ENCODE measurements at places on chromosomes 5 and 9.

DNA sequence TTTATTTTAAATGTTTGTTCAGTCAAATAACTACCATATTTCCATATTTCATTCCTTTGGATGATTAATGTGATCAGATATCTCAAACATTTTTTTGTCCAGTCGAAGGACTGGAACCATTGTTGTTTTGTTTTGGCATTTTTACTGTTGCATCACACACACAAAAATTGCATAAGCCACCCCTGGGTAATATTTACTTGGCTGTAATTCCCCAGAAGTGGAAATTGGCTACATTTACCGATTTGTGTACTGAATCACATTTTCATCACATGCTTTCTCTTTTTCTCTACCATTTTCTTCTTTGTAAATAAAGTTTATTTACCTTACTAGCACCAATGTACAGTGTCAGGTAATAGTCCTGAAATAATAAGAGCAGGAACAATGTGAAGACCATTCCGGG, 1729.7 kb upstream of the WWC1 start:
- no peaks in the 10 kb centered on the region for H3K27me3 ChIP-seq
- H3K4me1 ChIP-seq = no peaks in the 10 kb centered on the region
- DNase-seq = no peak
- H3K36me3 ChIP-seq = peaks cover 4% of the 10 kb centered on the region
- no peak overlapping the region for H3K4me3 ChIP-seq
- no peak overlapping the region for H3K27ac ChIP-seq

DNA sequence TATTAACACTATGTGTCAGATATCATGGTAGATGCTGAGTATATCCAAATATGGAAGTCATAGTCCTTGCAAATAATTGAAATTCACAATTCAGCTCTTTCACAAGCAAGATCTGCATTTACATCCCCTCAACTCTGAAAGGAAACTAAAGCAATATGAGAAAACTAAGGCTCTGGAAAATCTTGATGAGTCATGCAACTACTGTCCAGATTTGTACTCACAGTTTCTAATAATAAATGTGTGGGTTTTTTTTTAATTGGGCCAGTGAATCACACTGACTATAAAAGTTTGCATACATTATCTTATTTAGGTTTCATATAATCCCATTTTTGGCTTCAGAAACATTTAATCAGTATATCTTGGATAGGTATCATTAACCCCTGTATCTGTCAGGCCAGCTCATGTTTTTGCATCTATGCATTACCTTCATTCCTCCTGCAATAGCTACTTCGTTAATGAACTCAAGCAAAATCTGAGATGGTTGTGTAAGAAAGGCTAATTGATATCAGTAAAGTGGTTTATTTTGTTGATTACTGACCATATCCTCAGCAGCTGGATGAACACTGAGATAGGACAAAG, 58.7 kb upstream of the PRR16 start:
- H3K36me3 ChIP-seq = no peaks in the 10 kb centered on the region
- no peak overlapping the region for H3K4me3 ChIP-seq
- H3K27ac ChIP-seq = no peak overlapping the region
- no peak for DNase-seq
- no peaks in the 10 kb centered on the region for H3K4me1 ChIP-seq

- no peak overlapping the region for H3K4me3 ChIP-seq
- no peak for DNase-seq
- no peaks in the 10 kb centered on the region for H3K36me3 ChIP-seq
- H3K27me3 ChIP-seq = no peaks in the 10 kb centered on the region
- no peaks in the 10 kb centered on the region for H3K4me1 ChIP-seq
Observed at GRCh38 chr9:124137944-124138335, 119.8 kb upstream of the NEK6 start.

DNA sequence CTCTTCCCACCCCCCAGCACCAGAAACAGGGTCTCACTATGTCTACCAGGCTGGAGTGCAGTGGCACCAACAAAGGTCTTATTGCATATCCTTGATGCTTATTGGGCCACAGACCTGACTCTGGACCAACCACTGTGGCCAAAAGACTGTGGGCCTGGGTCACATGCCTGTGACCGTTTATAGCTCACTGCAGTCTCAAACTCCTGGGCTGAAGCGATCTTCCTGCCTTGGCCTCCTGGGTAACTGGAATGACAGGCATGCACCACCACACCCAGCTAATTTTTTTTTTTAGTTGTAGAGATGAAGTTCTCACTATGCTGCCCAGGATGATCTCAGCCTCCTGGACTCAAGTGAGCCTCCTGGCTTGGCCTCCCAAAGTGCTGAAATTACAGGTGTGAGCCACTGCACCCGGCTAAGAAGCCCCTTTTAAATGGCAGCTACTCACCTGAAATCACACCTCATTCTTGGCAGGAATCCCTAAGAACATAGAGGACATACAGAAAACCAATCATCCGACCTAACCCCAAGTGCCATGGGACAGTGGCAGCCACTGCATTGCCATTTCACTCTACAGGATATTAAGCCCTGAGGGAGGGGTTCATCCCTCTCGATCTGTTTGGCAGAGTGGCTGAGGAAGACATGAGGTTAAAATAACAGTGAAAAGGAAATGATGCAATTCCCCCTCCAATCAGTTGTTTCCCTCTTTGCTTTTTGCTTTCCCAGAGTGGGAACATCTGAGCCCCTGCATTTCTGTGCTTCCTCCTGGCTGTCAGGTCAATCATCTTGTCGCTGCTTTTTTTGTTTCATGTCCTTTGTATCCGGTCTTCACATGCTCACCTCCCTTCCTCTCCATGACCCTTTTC, 74.6 kb downstream of the LRRC70 start:
- no peaks in the 10 kb centered on the region for H3K27me3 ChIP-seq
- no peak overlapping the region for H3K27ac ChIP-seq
- no peak overlapping the region for H3K4me3 ChIP-seq
- H3K36me3 ChIP-seq = no peaks in the 10 kb centered on the region

GRCh38 chr5:30802961-30803705, 390.4 kb upstream of the CDH6 start:
- no peaks in the 10 kb centered on the region for H3K36me3 ChIP-seq
- H3K27ac ChIP-seq = no peak overlapping the region
- H3K27me3 ChIP-seq = no peaks in the 10 kb centered on the region
- no peaks in the 10 kb centered on the region for H3K4me1 ChIP-seq
- DNase-seq = no peak
- H3K4me3 ChIP-seq = no peak overlapping the region

DNA sequence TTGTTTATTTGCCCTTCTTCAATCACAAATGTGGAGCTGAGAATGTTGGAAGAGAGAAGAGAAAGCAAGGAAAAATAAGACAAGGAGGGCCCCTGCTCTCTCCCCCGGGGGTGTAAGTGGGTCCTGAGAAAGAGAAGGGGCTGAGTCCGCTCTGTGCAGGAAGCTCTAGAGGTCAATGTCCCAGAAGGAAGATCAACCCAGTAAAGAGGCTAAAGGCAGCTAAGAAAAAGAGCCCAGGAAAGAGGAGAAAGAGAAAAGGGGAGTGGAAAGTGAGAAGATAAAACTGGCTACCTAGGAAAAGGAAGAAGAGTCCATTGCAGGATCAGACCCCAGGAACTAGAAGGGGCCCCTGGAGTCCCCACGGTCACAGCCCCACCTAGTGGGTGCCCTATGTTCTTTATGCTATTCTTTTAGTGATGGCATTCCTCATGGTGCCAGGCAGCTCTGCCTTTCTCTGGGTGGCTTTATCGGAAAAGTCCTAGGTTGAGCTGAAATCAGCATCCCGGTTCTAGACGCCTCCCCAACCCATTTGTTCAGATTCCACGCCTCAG, 583.4 kb downstream of the ACTL7B start:
- no peaks in the 10 kb centered on the region for H3K4me1 ChIP-seq
- H3K27ac ChIP-seq = peak overlapping the region; percentile 19
- H3K27me3 ChIP-seq = no peaks in the 10 kb centered on the region

DNA sequence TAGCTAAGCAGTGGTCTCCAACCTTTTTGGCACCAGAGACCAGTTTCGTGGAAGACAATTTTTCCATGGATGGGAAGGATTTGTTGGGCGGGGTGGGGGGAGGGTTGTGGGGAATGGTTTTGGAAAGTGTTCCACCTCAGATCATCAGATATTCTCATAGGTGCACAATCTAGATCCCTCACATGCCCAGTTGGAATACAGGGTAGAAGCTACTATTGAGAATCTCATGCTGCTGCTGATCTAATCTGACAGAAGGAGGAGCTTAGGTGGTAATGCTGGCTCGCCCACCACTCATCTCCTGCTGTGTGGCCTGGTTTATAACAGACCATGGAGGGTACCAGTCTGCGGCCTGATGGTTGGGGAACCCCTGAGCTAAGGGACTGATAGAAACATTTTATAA, 662.7 kb upstream of the RGMB start:
- H3K36me3 ChIP-seq = no peaks in the 10 kb centered on the region
- no peak overlapping the region for H3K27ac ChIP-seq
- no peaks in the 10 kb centered on the region for H3K27me3 ChIP-seq
- H3K4me1 ChIP-seq = no peaks in the 10 kb centered on the region

GRCh38 chr5:31008231-31008630, 185.3 kb upstream of the CDH6 start:
- H3K27ac ChIP-seq = no peak overlapping the region
- H3K27me3 ChIP-seq = no peaks in the 10 kb centered on the region
- DNase-seq = no peak
- no peak overlapping the region for H3K4me3 ChIP-seq

- no peak for DNase-seq
- no peaks in the 10 kb centered on the region for H3K36me3 ChIP-seq
- no peaks in the 10 kb centered on the region for H3K27me3 ChIP-seq
- H3K4me3 ChIP-seq = no peak overlapping the region
Observed at GRCh38 chr9:121169094-121169601, 32.5 kb downstream of the RAB14 start.

GRCh38 chr5:33167541-33167940, 273.2 kb upstream of the TARS1 start:
- no peaks in the 10 kb centered on the region for H3K36me3 ChIP-seq
- no peak for DNase-seq
- H3K27me3 ChIP-seq = no peaks in the 10 kb centered on the region
- no peak overlapping the region for H3K4me3 ChIP-seq
- no peaks in the 10 kb centered on the region for H3K4me1 ChIP-seq
- H3K27ac ChIP-seq = no peak overlapping the region

GRCh38 chr9:130467316-130467715, 22.6 kb downstream of the ASS1 start:
- H3K36me3 ChIP-seq = no peaks in the 10 kb centered on the region
- DNase-seq = no peak

- H3K27me3 ChIP-seq = no peaks in the 10 kb centered on the region
- peak overlapping the region; percentile 64 for H3K27ac ChIP-seq
- H3K4me3 ChIP-seq = no peak overlapping the region
- no peaks in the 10 kb centered on the region for H3K36me3 ChIP-seq
Observed at GRCh38 chr5:68303038-68303738, 87.6 kb downstream of the PIK3R1 start.

DNA sequence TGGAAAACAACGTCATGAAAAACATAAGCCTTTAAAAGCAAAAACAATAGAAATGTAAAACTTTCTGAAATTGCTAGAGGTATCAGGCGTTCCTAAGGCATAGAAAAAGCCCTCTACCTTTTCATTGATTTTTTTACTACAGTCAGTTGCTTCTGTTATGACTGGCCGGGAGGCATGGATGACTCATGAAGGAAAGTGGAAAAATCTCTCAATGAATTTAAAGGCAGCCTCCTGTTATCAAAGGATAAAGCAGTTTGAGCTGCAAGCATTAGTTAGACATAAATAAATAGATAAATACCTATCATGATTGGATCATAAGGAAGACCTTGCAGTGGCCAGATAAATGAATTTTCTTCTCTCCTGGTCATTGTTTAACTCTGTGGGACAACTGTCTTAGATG, 281.6 kb downstream of the MAST4 start:
- H3K4me3 ChIP-seq = no peak overlapping the region
- no peaks in the 10 kb centered on the region for H3K36me3 ChIP-seq
- H3K27me3 ChIP-seq = no peaks in the 10 kb centered on the region
- H3K27ac ChIP-seq = no peak overlapping the region

- DNase-seq = no peak
- no peaks in the 10 kb centered on the region for H3K27me3 ChIP-seq
- no peak overlapping the region for H3K4me3 ChIP-seq
- no peak overlapping the region for H3K27ac ChIP-seq
Observed at GRCh38 chr9:28820741-28821140, 1247.5 kb upstream of the C9orf72 start.

- DNase-seq = no peak
- H3K4me1 ChIP-seq = no peaks in the 10 kb centered on the region
- no peaks in the 10 kb centered on the region for H3K36me3 ChIP-seq
Observed at GRCh38 chr5:97127727-97128126, 14.7 kb downstream of the LIX1 start.

DNA sequence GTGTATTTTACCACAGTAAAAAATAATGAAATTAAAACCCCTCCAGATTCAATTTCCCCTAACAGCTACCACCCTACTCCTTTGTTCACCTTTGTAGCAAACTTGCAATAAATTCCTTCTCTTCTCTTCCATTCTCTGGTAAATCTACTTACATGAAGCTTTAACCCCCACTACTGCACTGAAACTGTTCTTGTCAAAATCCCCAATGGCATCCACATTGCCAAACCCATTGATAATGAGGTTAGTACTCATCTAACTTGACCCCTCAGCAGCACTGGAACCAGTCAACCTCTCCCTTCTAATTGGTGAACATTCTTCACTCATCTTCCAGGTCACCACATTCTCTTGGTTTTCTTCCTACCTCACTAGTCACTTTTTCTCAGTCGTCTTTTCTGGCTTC, 29.6 kb downstream of the NRG2 start:
- H3K27ac ChIP-seq = no peak overlapping the region
- no peaks in the 10 kb centered on the region for H3K27me3 ChIP-seq
- H3K36me3 ChIP-seq = no peaks in the 10 kb centered on the region
- H3K4me3 ChIP-seq = no peak overlapping the region

- H3K36me3 ChIP-seq = no peaks in the 10 kb centered on the region
- no peaks in the 10 kb centered on the region for H3K27me3 ChIP-seq
- H3K27ac ChIP-seq = no peak overlapping the region
- H3K4me1 ChIP-seq = no peaks in the 10 kb centered on the region
- H3K4me3 ChIP-seq = no peak overlapping the region
Observed at GRCh38 chr9:85186218-85186585, 516.7 kb downstream of the NTRK2 start.

GRCh38 chr5:169979871-169980270, 424 bp downstream of the INSYN2B start:
- peak overlapping the region; percentile 59 for H3K4me3 ChIP-seq
- H3K4me1 ChIP-seq = peaks cover 2% of the 10 kb centered on the region
- H3K27ac ChIP-seq = peak overlapping the region; percentile 89
- H3K27me3 ChIP-seq = no peaks in the 10 kb centered on the region
- no peaks in the 10 kb centered on the region for H3K36me3 ChIP-seq

- no peak overlapping the region for H3K27ac ChIP-seq
- no peak for DNase-seq
- H3K4me3 ChIP-seq = no peak overlapping the region
Observed at GRCh38 chr5:135850231-135850630, 15.8 kb downstream of the SLC25A48 start.

DNA sequence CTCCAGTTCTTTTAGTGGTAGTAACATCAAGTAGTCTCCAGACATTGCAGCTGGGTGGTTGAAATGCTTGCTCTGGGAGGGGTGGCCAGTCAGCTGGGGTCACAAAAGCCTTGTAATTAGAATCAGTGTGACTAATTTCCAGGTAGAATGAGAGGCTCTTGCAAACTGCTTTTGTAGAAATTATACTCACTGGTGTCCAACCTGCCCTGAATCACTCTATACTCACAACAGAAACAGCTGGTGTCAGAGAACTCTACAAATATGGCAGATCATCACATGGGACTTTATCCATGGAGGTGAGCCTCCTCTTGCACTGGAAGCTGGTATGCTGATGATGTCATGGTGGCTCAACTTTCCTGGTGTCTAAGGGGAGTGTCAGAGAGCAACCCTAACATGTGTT, 71.3 kb downstream of the SH3TC2 start:
- DNase-seq = no peak
- no peaks in the 10 kb centered on the region for H3K4me1 ChIP-seq
- H3K4me3 ChIP-seq = no peak overlapping the region
- H3K27ac ChIP-seq = no peak overlapping the region
- no peaks in the 10 kb centered on the region for H3K36me3 ChIP-seq

All from breast epithelium (tissue), 4 donors.